ENCODE measurements at places on chromosomes 12 and 14. TPM values are rescaled to one million over a fixed set of nuclear protein-coding genes. Genes with fewer than 3 reads are reported as not detected.

DNA sequence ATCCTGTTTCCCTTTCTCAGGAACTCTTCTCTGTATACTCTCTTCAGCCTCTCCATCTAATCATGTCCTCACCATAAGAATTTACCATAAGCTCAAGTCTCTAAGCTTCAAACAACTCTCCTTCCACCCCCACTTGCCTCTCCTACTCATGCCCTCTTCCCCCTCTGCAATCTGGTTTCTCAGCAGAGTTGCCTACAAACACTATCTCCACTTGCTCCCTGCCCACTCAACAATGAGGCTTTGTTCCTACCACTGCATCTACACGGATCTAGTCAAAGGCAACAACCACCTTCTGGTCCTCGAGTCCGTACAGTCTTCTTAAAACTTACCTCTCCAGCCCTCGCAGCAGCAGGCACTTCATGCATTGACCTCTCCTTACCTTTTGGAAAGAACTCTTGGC lies 17.2 kb upstream of the FBLN5 start:
- no peaks in the 10 kb centered on the region for H3K4me1 ChIP-seq
- no peak overlapping the region for H3K27ac ChIP-seq
- H3K27me3 ChIP-seq = no peaks in the 10 kb centered on the region
- DNase-seq = no peak
- no peak overlapping the region for H3K4me3 ChIP-seq

DNA sequence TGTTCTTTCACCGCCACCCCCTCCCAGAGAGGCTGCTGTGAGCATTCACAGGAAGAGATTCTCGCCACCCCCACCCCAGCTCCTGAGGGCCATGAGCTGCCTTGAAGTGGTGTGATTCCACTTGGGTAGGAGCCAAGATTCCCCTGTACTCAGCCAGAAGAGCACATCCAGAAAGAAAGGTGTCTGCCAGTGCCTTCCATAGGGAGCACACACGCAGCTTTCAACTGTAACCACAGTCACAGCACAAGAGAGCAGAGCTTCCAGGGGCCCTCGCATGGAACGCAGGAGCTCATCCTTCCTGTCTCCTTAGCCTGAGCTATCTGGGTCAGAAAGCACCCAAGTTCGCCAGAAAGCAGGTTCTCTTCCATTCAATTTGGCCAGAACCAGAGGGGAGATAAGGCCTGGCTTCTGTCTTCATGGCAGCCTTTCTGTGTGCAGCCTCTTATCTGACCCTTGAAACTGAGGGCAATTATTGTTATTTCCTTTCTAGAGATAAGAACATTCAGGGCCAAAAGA lies 66.6 kb upstream of the SCN8A start:
- H3K36me3 ChIP-seq = no peaks in the 10 kb centered on the region
- H3K4me3 ChIP-seq = no peak overlapping the region
- no peaks in the 10 kb centered on the region for H3K4me1 ChIP-seq
- H3K27me3 ChIP-seq = no peaks in the 10 kb centered on the region

DNA sequence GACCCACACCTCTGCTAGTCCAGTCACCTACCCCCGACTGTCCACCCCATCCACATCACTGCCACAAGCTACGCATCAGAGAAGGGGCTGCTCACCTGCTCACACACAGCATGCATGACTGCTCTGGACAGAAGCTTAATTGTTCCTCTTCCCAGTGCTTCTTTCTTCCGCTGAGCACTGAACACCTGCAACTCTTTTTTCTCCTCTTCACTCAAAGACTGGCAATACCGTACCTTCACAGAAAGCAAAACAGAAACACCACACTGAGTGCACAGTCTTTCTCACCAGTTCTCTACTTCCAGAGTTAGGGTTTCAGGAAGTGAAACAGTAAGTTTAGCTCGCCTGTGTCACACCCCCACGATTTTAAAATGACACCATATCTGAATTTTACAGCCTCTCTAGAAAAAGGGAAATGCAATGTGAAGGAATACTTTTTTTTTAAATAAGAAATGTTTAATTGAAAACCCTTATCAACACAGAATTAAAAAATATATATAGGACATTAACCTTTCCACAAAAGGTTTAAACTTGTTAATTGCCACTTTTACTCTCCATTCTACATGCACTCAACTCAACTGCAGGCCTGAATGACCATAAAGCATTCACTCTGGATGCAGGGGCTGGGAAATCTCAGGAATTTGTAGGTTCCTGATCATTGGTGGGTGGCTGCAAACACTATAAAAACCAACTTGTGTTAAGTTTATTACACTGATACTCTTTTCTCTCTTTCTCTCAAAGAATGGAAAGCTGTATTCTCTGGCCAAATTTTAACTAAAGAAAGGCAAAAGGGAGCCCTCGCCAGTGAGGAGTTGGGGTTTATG lies 120.0 kb downstream of the PRICKLE1 start:
- H3K27ac ChIP-seq = no peak overlapping the region
- H3K36me3 ChIP-seq = no peaks in the 10 kb centered on the region
- no peak for DNase-seq
- H3K4me1 ChIP-seq = peaks cover 1% of the 10 kb centered on the region
- H3K4me3 ChIP-seq = no peak overlapping the region

GRCh38 chr14:63563370-63564026 lies 20.3 kb upstream of the PPP2R5E start:
- H3K4me3 ChIP-seq = no peak overlapping the region
- H3K27ac ChIP-seq = no peak overlapping the region
- H3K4me1 ChIP-seq = no peaks in the 10 kb centered on the region
- H3K36me3 ChIP-seq = no peaks in the 10 kb centered on the region

DNA sequence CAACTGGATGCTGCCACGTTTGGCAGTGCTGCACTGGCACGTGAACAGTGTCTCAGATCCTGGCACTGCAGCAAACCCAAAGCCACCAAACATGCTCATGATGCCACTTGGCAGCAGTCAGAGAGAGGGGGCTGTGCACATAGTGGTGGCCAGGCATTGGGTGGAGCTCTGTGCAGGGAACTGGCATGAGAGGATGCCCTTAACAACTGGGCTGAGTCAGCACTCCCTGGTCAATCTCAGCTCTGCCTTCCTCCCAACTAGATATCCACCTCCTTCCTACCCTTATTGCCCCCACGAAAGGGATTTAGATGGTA lies 37.0 kb downstream of the ZFHX2 start:
- no peaks in the 10 kb centered on the region for H3K27me3 ChIP-seq
- H3K36me3 ChIP-seq = no peaks in the 10 kb centered on the region
- H3K4me1 ChIP-seq = no peaks in the 10 kb centered on the region
- H3K27ac ChIP-seq = no peak overlapping the region
- no peak overlapping the region for H3K4me3 ChIP-seq

GRCh38 chr12:10717410-10717809 lies 5.7 kb downstream of the YBX3 start:
- peaks cover 12% of the 10 kb centered on the region for H3K4me1 ChIP-seq
- no peak for DNase-seq
- H3K27me3 ChIP-seq = no peaks in the 10 kb centered on the region
- no peak overlapping the region for H3K27ac ChIP-seq

Gene KLHDC1
- 8.3 TPM for polyA plus RNA-seq

Gene DDX55
- 18.3 TPM for polyA plus RNA-seq

All from ovary (tissue), 10 donors.